Hematopoietic multipotent progenitor cell treated with erythropoietin and hydrocortisone succinate and interleukin-3 and kit ligand, for 4 days (in vitro differentiated cells): ENCODE measurements at places on chromosomes 3 and 15.

DNA sequence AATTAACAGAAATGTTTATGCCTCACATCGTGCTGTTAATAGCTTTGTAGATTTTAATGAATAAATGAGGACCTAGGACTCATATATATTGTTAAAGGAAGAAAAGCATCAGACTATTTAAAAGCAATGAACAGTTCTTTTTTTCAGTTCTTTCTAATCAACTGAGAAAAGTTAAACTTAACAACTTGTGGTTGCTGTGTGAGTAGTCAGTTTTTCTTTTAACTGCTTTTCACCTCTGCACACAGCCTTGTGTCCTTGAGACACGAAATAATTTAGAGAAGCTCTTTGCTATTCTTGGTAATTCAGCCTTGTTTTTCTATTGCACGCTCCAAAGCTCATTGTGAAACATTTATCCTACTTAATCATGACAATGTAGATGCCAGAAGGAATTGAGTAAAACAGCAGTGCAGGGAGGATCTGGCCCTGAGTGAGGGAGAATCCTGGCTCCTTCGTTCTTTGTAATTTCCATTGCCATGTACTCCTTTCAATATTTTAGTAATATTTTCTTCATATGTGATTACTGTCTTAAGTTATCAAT is 499.0 kb downstream of the PYDC2 start:
- no peak for DNase-seq

GRCh38 chr3:179672918-179673317 is 20.1 kb downstream of the USP13 start:
- no peak for DNase-seq

DNA sequence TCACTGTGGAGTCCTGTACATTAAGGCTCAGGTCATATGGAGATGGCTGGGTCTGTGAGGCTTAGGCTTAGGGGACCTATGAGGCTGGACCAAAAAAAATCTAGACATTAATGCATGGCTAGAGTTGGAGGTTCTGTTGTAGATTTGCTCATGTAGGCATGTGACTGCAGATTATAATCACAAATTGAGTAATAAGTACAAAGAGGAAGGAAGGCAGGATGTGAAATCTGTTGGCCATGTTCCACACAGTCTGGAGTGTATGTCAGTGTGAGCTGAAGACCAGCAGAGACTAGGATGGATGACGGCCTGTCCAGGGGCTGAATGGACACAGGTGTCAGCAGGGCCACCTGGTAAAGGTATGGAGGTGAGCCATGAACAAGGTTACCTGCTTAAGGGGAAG is at the start of gene ST3GAL6:
TSS of gene ST3GAL6 (plus strand) at position 265 of the 400 bp plus-strand sequence. CDS start 5,101 bp downstream, outside the sequence.
- peak; percentile 88 for DNase-seq

DNA sequence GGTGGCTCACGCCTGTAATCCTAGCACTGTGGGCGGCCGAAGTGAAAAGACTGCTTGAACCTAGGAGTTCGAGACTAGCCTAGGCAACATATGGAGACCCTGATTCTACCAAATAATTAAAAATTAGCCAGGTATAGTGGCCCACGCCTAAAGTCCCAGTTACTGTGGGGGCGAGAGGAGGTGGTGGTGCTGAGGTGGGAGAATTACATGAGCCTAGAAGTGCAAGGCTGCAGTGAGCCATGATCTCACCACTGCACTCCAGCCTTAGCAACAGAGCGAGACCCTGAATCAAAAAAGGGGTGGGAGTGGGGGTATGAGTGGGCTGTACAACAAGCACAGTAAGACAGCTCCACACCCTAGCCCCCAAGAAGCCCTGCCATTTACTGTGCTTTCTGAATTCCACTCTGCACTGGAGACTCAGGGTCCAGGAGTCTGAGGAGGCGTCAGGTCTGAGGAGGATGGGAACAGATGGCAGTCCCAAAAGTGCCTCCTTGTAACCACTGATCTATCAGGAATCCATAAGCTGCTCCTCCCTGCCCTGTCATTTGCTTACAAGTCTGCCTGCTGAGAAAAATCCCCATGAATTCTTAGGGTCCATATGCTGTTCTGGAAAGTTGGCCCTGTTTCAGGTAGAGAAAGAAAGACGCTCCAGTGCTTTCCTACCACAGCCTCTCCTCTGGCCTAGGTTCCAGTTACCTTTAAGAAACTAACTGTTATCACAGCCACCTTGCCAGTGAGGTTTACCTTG is 171.1 kb downstream of the MAGI1 start:
- no peak for DNase-seq

GRCh38 chr3:165459111-165459510 is 262.9 kb upstream of the SLITRK3 start:
- DNase-seq: no peak

GRCh38 chr3:127887321-127887720 is 27.7 kb upstream of the KBTBD12 start:
- no peak for DNase-seq

DNA sequence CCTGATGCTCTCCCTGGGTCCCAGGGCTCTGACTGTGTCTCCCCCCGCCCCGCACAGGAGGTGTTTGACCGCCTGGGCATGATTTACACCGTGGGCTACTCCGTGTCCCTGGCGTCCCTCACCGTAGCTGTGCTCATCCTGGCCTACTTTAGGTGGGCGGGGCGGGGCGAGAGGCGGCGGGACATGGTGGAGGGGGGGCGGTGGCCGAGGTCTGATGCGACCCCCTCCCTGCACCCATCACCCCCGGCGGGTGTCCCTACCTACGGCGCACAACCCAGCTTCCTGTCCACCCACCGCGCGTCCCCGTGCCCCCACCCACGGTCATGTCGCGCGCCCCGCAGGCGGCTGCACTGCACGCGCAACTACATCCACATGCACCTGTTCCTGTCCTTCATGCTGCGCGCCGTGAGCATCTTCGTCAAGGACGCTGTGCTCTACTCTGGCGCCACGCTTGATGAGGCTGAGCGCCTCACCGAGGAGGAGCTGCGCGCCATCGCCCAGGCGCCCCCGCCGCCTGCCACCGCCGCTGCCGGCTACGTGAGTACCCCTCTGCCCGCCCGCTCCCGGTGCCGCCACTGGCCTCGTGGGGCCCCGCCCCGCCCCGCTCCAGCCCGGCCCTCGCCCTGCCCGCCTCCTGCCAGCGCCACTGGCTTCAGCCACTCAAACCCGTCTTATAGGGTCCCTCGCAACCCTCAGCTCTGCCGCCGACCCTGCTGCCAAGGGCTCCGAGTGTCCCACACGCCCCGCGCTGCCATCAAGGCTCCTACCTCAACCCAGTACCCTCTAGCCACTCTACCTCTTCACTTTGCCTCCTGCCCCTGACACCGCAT is 21.0 kb downstream of the PTH1R start:
- DNase-seq: peak; percentile 23

DNA sequence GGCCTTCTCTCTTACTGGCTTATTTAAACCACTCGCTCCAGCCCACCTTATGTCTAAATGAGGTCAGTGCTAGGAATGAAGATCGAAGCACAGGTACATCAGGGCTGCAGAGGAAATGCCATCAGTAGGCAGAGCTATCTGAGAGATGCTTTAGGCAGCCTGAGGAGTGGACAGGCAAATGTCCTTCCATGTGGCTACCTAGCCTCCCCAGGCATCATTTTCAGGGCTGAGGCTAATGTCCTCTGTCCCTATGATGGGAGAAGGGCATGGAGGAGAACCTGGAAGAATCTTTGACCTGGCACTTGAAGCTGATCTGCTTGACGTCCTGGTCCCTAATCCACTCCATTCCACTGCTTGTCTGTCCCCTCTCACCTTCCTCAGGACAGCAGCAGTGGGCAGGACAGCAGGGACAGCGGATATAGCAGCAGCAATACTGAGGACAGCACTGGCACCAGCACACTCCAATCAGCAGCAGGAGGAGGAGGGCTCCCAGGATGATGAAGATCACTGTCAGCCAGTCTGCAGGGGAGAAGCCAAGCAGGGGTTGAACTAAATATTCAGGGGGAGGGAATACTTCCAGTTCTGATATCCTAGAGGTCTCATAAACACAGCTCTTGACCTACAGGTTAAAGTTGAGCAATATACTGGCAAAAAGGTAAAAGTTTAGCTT is 21.0 kb downstream of the ILDR1 start:
- no peak for DNase-seq

- DNase-seq: peak; percentile 65
These were observed 402.2 kb upstream of the PROK2 start for GRCh38 chr3:72187131-72187530.

- DNase-seq: no peak
These were observed 159.4 kb downstream of the TMEM108 start for GRCh38 chr3:133197619-133198018.

DNA sequence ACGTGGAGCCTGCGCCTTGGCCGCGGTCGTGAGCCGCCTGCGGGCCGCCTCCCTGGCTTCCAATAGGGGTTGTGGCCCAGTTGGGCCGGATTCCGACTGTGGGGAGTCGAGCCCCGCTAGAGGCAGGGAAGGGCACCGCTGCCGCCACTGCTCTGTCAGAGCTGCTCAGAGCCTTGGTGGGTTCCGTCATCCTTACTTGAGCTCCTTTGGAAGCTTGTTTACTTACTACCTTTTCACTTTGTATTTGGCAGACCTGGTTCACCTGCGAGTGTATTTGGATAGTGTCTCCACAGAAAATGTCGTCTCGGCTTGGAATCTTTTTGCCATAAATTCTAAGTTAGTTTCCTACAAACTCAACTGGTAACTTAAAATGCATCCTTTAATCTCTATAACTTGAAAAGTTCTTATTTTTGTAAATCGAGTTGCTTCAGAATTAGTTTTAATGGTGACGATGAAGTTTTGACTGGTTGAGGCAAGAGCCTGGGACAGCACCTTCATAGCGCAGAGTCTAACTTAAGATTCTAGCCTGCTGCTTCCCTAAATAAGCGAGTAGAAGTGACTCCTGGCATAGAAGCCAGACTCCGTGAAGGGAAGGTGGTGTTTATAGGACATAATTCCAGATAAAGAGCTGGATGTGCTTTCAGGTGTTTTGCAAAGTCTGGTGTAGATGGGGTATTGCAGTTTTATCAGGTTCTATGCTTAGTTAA is 800 bp downstream of the DAG1 start:
- DNase-seq: peak; percentile 35

DNA sequence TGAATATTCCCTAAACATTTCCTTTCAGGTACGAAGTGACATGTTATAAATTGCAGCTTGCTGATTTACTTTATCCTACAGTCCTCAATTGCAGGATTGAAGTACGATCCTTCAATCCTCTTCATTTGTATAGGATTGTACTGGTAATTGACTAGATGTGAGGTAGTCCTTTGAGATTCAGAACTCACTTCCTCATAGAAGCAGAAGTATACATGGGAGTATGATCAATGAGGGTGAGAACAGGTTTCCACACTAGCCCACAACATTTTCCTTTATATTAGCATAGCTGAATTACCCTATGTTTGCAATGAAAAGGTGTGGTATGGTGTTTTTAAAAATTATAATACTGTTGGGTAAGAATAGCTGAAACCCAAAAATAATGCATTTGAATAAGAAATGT is 160.0 kb upstream of the UMPS start:
- DNase-seq: no peak

DNA sequence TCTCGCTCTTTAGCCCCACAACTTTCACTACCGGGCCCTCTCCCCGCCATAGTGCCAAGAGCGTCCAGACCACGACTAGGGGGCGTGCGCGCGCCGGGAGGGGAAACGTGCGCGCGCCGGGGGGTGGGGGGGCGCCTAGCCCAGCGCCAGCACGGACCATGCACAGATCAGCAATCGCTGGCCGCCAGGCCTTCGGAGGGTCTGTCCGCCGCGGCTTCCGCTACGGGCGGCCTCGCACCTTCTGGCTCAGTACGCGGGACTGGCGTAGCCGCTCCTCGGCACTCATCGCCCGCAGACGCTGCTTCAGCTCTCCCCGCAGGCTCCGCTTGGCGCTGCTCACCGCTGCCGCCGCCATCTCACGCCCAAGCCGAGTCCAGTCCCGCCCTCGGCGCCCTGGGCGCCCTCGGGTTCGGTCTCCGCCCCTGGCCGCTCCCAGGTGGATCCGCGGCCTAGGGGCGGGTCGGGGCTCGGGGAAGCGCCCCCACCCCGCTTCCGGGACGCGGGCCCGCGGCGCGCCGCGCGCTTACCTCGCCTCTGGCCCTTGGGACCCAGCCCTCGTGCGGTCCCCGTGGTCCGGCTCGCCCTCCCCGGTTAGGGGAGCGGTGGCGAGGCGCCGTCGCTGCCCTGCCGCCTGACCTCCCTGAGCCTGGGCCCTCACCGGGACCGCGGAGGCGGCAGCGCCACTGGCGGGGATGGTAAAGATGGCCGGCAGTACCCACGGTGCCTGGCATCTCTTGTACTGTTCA is at the start of gene MTHFS:
TSS of gene MTHFS (minus strand) at position 381 of the 746 bp plus-strand sequence. CDS start at position 355, 26 bp downstream.
- DNase-seq: peak; percentile 91

GRCh38 chr3:153334558-153334957 is 172.5 kb downstream of the RAP2B start:
- DNase-seq: no peak

GRCh38 chr15:87736401-87736800 is 520.1 kb downstream of the NTRK3 start:
- no peak for DNase-seq

DNA sequence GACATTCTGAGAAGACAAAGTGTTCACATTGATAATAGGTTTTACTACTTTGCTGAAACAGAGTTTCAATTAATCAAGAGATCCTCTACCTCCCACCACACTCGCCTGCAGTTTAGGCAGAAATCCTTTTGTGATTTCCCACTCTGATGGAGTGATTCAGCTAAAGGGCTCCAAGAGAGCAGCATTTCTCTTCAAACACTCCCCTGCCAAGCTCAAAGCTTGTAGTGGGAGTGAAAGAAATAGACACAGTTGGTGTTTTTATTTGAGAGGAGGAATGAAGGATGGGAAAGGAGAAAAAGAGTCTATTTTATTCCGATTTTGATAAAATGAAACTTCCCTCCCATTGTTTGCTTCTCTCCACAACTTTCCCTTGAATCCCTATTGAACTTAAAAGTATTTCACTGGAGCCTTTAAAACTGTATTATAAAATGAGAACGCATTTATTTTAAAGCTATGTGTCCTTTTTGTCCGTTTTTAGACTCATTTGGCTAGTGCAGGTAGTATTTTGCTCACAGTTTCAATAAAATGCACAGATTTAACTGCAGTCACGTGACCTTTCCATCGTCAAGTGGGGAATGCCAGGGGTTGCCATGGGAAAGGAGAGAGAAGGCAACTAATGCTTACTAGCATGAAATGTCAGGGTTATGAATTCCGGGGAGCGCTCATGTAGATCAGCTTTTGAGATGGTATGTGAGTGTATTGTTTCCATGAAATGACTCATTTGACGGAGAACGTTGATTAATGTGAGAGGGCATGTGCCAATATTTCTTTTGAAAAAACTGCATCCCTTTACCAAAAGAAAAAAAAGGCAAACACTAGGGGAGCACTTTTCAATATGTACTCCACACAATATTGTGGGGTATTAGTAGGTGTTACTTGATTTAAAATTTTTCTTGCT is 7.7 kb upstream of the OSBPL11 start:
- no peak for DNase-seq

DNA sequence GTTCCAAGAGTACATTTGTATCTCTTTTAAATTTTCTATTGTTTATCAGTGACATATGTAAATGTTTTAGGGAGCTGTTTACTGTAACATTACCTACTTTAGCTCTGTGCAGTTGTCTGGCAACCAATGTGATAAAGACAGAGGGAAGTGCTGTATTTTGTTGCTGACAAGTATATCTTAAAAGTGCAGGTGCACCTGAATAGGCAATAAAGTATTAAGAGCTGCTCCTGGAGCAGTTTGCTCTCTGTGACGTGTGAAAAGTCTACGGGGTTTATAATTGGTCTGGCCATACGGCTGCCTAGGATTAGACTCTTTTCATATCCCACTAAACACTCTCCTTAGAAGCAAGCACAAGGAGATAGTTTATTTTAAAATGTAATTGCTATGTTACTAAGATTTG is 178.3 kb downstream of the IGF1R start:
- no peak for DNase-seq

GRCh38 chr3:188119846-188120245 is 34.1 kb upstream of the LPP start:
- DNase-seq: no peak

- no peak for DNase-seq
These were observed 396.3 kb upstream of the PROK2 start for GRCh38 chr3:72181251-72181650.

GRCh38 chr3:50587806-50588758 is 18.8 kb downstream of the HEMK1 start:
- DNase-seq: no peak
